ENCODE measurements at places on chromosomes 12 and 14.

- DNase-seq: peak; percentile 66
Observed at GRCh38 chr14:71142375-71143038, 235.2 kb downstream of the PCNX1 start.

- DNase-seq: no peak
Observed at GRCh38 chr14:104314251-104314941, 176.0 kb downstream of the KIF26A start.

DNA sequence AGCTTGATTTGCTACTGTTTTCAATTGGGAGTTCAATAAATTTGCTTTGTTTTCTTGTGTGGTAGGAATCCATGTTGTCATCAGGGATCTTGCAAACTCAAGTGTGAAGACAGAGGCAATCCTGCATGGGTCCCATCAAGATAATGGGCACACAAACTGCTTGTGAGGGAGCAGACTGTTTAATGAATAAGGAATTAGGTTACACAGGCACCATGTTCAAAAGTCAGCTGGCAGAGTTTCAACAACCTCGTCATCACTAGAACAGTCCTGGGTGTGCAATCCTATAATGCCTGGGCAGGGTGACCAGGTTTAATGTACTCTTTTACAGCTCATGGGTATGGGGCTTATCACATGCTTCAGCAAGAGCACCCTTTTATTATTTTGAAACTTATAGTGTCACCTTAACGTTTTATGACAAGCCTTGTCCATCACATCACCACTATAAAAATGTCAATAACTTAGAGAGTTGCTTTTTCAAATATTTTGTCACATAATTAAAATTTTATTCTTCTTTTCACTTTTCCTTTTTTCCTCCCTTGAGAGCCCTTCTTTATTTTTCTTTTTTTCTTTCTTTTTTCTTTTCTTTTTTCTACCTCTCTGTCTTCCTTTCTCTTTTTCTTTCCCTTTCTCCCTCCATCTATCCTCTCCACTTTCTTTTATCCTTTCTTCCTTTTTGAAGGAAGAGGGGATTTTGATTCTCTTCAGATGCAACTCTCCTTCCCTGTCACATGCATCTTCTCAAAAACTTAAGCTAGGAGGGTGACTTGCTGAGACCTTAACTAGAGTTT is 252.2 kb upstream of the ATP2B1 start:
- peak; percentile 20 for DNase-seq

DNA sequence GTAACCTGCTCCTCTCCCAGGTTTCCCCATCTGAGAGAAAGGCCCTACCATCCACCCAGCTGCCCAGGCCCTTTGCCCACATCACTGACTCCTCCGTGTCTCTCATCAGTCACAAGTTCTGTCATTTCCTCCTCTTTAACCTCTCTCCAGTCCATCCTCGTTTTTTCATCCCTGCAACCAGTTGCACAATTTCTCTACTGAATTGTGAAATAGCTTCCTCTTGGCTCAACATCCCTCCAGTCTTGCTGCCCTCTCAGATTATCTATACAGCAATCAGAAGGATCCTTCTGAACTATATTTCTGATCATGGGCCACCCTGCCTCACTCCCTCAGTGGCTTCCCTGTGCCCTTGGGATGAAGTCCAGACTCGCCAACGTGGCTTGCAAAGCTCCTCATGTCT is 6.8 kb downstream of the FAM161B start:
- DNase-seq: peak; percentile 63

- no peak for DNase-seq
Observed at GRCh38 chr12:67710582-67710981, 62.0 kb downstream of the DYRK2 start.

DNA sequence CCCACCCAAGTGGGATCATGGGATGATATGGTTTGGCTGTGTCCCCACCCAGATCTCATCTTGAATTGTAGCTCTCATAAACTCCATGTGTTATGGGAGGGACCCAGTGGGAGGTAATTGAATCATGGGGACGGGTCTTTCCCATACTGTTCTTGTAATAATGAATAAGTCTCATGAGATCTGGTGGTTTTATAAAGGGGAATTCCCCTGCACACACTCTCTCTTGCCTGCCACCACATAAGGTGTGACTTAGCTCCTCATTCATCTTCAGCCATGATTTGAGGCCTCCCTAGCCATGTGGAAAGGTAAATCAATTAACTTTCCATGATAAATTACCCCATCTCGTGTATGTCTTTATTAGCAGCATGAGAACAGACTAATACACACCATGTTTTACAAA is 109.2 kb downstream of the IGF1 start:
- DNase-seq: no peak

DNA sequence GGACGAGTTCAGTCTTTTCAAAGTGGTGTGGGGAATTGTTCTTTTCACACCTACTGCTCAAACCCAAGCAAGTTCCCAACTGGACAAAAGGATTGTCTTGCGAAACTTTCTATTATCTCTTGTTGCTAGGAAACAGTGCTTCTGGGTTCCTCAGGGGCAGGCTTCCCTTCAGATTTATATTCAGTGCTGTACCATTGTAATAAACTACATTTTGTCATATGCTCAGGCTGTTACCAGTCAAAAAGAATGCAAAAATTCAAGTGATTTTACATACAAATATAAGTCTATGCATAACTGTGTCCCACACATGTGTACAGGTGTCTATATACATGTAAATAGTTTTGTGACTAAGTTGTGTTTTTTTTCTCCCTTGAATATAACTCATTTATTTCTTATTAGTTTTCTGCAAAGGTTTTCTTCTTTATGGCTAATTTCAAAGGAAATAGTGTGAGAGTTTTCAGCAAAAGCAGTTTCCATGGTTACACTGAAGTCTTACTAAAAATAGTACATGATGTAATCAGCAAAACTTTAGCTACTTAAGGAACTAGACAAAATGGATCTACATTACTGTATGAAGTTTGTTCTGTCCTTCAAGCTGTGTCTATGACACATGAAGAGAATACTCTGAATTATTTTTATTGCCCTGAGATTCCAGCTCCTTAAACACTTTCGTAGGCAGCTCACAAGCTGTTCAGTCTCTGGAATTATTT is 430.2 kb upstream of the TMPO start:
- peak; percentile 55 for DNase-seq

- peak; percentile 5 for DNase-seq
Observed at GRCh38 chr12:89731089-89731488, 22.5 kb upstream of the ATP2B1 start.

DNA sequence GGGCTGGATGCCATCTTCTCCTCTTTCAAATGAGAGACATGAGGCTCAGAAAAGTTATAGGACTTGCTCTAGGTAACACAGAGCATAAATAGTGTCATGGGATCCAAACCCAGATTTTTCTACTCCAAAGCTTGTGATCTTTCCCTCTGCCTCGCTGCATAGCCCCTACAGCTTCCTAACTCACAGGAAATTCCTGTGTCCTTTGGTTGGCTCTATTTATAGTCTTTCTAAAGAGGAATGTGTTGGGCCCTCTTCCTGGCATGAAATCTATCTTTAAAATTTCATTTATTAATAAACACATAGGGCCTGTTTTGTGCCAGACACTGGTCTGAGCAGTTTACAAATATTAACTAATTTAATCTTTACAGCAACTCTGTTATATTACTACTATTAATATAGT is 9.8 kb upstream of the KCNA5 start:
- no peak for DNase-seq

- no peak for DNase-seq
Observed at GRCh38 chr14:60067882-60068281, 23.8 kb upstream of the PCNX4 start.
